C1 segment of cervical spinal cord (tissue), 14 donors: ENCODE measurements at places on chromosomes 6 and 20.

DNA sequence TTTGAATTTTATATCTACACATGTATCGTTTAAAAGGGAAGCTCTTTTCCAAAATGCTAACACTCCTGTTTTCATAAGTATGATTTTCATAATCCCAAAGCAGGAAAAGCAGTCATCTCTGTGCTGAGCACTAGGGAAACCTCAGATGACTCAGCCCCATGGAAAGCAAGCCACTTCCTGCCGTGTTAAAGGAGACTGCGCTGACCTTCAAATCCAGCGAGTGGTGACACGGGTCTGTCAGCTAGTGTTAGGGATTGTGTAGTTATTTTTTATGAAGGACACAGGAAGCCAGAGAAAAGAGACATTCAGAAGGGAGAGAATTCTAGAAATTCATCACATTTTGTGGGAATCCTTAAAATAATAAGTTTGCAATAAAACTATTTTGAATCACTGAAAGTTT lies 57.0 kb upstream of the CD93 start:
- no peak for DNase-seq

GRCh38 chr20:62905536-62906117 lies 20.7 kb downstream of the DIDO1 start:
- DNase-seq = no peak

DNA sequence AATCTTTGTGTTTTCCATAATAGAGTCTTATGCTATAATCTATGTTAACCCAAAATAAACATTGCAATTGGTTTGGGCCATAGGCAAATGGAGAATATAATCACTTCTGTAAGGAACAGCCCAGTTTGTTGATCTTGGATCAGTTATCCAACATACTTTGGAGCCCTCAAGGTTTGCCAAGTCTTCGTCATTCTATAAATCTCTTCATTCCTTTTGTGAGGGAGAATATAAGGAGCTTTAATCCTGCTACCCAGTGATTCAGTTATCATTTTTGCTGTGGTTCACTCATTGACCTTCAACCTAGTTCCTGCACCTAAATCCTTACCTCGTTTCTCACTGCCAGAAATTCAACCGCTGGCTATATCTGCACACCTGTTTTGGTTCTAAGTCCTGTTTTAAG lies 500.3 kb upstream of the PTCHD4 start:
- no peak for DNase-seq

DNA sequence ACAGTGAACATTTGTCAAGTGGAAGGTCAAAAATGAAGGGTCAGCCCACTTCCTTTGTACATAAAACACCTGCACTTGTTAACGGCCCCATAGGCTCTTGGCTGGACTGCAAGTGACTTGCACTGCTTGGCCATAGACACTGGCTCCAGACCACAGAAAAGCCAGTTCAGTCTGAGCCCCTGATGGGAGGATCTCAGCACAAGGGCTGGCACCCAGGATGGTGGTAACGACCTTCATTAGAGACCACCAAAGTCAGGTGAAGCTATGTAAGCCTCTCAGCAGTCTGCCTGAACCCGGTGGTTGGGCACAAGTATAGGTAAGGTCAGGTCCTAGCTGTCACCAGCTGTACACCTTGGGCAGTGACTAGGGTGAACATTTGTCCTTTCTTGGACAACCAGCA lies 16.1 kb downstream of the PLAGL2 start:
- DNase-seq = no peak

- DNase-seq = no peak
Measured at GRCh38 chr20:24697411-24697810, 228.0 kb downstream of the SYNDIG1 start.

DNA sequence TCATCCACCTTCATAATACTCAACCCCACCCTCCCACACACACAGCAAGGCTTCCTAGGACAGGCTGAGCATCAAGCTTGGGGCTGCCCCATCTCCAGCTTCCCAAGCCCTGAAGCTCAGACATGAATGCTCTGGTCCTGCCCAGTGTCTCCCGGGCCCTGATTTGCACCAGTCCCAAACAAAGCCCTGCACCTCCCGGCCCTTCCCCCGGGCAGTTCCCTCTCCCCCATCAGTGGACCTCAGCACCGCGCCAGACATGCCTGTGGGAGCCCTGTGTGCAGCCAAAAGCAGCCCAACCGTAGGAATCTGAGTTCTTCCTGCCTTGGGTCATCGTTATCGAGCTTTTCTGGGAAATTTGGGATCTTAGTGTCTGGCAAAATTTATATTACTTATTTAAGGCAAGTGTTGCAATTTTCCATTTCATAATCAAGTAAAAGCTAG lies 63.5 kb downstream of the THBS2 start:
- DNase-seq = no peak

DNA sequence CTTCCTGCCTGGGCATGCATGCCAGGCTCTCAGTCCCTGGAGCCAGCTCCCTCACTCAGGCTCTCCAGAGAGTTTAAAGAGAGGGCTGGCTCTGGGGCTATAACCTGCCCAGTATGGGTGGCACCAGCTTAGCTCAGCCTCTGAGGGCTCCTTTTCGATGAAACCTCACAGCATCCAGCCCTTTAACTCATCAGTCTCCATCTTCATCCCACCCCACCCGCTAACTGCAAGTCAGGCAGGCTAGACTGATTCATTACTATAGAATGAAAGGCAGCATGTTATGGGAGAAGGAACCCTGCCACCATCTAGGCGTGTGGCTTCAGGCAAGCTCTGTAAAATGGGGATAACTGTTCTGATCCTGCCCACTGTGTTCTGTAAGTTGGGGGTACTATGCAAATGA lies 53.5 kb downstream of the RAB44 start:
- no peak for DNase-seq

- no peak for DNase-seq
Measured at GRCh38 chr20:13426870-13427269, 205.8 kb downstream of the ISM1 start.

GRCh38 chr6:35484921-35485392 lies 11.9 kb downstream of the TEAD3 start:
- DNase-seq = no peak

DNA sequence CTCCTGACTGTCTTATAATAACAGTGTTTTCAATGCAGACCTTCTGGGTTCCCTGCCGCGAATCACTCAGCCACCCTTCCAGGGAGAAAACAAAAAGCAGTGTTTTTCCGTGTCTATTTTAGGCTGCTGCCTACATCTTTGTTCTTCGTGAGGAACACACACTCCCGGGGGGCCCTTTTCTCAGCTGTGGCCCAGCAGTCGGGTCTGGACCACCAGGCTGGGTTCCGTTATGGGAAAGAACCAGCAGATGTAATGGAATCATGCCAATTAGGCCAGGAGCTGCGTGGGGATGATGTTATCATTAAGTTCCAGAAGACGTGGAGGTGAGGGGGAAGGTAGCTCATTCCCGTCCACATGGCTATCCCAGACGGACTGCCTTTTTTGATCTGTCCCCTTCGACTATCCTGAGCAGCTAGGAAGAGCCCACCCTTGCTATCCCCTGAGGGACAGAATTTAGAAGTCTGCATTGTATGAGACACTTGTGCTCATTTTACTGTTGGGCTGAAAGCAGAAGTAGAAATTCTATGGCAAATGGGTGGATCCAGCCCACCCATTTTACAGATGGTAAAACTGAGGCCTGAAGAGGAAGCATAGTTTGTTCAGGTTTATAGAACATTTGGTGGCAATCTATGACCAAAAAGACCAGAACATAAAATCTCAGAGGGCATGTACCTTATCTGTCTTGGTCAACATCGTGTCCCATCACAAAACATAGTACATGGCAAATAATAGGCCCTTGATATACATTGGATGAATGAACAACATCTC lies 54.5 kb downstream of the KCNB1 start:
- DNase-seq = no peak

GRCh38 chr20:1809131-1809572 lies 86.1 kb upstream of the SIRPA start:
- DNase-seq = no peak

DNA sequence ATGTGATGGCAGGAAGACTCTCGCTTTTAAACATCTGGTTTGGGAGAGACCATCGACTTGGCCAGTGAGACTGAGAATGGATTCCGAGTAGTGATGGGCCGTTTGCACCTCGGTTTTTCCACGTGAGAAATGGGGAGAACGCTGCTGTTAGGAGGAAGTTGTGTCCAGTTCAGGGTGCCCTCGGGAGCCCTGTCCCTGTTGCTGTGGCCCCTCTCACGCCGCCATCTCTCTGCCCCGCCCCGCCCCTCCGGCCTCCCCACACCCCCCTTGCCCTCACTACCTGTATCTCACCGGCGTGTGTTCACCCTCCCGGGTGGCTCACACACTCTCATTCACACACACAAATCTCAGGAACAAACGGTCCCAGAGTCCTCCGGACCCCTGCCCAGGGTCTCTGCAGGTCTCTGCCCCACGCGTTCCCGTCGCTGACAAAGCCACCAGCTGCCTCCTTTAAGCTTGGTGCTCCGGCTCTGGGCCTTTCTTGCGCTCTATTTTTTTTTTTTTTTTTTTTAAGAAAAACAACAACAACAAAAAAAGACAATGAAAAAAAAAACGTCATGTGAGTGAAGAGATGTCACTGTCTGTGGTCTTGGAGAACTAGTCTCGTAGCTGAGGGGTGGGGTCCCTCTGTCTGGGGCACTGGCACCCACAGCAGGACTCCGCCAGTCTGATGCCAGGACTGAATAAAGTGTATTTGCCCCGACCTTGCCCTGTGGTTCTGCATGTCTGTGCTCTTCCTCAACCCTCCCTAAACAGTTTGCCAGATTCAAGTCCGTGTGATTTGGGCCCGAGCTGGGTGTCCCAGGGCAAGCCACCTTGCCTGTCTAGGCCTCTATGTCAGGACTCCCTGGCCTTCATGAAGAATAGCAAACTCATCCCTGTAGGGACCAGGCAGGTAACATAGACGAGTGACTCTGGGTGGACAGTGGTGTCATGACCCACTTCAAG lies 2.9 kb downstream of the SOX12 start:
- DNase-seq = no peak

- DNase-seq = no peak
Measured at GRCh38 chr20:45672765-45673164, 2.7 kb upstream of the WFDC11 start.

DNA sequence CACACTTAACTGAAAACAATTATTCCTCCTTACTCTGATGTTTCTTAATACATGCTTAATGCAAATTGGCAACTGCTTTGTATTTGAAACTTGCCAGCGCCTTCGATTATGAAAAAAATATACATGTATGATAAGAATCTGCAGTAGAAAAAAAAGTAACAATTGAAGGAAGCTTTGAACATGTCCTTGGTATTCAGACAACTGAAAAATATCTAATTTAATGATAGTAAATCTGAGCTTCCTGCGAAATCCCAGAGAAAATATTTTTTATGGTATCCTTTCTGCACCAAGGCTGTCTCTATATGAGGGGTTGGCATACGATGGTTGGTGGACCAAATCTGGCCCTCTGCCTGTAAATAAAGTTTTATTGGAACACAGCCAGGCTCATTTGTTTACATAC lies 186.2 kb downstream of the HDGFL1 start:
- no peak for DNase-seq

DNA sequence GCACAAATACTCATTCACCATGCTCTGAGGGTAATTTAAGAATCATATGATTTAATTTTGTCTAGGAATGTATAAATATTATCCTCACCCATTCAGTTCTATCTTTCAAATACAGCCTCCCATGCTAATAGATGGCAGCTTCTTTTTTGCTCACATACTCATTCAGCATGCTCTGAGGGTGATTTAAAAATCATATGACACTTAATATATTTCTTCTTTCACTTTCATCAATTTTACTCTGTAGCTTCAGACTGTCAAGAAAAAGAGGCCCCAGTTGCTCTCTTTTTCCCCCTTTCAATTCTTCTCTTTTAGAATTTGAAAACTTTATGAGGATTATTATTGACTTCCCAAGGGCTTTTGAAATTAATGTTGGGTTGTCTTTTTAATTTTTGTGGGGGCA lies 161.7 kb upstream of the LAMP5 start:
- no peak for DNase-seq

DNA sequence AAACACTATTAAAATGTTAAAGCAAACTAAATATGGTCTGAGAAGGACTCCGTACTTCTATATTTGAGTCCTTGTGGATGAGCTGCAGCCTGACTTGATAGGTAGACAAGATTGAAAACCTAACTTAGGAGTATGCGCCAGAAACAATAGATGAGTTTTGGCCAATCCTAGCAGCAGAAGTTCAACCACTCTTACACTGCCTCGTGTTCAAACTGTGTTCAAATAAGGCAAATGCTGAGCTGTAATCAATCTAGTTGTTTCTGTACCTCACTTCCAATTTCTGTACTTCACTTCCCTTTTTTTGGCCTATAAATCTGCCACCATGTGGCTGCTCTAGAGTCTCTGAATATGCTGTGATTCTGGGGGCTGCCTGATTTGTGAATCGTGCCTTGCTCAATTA lies 13.2 kb upstream of the SERINC1 start:
- DNase-seq = no peak

DNA sequence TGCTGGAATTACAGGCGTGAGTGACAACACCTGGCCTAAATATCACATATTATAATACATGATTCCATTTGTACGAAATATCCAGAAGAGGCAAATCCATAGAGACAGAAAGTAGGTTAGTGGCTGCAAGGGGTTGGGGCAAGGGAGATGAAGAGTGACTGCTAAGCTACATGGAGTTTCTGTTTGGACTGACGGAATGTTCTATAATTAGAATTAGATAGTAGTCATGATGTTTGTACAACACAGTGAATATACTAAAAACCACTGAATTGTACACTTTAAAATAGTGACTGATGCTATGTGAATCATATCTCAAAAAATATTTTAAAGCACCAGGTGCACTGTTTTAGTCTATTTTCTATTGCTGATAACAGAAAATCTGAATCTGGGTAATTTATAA lies 3.7 kb upstream of the HEBP2 start:
- no peak for DNase-seq

- no peak for DNase-seq
Measured at GRCh38 chr6:385614-386013, 5.9 kb upstream of the IRF4 start.

DNA sequence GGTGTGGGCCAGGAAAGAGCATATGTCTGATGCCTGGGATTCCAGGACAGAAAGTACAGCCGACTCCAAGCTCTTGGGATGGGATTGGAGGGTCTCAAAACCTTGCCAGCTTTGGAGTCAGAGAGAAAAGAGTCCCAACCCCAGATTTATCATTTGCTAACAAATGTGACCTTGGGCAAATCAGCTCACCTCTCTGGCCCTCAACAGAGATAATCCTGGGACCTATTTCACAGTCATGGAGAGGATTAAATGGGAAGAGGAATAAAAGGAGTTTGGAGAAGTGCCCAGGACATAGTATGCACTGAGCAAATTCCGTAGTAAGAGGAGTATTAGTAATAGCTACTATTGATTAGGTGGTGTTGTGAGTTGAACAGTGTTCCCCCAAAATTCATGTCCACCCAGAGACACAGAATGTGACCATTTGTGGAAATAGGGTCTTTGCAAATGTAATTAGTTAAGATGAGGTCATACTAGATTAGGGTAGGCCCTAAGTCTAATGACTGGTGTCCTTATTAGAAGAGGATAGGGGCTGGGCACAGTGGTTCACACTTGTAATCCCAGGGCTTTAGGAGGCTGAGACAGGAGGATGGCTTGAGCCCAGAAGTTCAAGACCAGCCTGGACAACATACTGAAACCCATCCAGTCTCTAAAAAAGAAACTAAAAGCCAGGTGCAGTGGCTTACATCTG lies 17.1 kb downstream of the RIPOR3 start:
- DNase-seq = no peak
